ENCODE measurements at places on chromosomes 12 and 14. TPM values are rescaled to one million over a fixed set of nuclear protein-coding genes. Genes with fewer than 3 reads are reported as not detected.

The SMCO2 gene
- not detected for total RNA-seq

DNA sequence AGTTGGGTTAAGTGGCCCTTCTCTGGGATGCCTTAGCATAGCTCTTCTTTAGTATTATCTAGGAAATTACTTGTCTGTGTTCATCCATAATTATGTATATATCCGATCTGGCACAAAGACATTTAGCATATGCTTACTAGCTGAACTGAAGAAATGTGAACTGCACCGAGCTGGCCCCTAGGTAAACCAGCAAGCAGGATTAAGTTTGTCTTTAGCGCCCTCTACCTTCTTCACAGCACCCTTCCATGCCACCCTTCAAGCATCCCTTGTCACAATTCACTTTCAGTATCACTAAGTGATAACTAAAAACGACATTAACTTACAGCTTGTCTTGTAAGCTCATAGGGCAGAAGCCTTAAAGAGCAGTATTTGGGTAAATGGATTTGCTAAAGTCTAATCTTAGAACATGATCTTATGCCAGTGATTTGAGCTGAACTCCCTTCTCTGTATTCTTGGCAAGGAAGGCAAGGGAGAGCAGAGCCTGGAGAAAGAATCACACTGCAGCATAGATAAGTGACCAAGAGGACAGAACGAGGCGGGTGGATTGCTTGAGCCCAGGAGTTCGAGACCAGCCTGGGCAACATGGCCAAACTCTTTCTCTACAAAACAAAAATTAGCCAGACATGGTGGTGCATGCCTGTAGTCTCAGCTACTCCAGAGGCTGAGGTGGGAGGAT lies 2.6 kb upstream of the HAL start:
- no peak for DNase-seq

DNA sequence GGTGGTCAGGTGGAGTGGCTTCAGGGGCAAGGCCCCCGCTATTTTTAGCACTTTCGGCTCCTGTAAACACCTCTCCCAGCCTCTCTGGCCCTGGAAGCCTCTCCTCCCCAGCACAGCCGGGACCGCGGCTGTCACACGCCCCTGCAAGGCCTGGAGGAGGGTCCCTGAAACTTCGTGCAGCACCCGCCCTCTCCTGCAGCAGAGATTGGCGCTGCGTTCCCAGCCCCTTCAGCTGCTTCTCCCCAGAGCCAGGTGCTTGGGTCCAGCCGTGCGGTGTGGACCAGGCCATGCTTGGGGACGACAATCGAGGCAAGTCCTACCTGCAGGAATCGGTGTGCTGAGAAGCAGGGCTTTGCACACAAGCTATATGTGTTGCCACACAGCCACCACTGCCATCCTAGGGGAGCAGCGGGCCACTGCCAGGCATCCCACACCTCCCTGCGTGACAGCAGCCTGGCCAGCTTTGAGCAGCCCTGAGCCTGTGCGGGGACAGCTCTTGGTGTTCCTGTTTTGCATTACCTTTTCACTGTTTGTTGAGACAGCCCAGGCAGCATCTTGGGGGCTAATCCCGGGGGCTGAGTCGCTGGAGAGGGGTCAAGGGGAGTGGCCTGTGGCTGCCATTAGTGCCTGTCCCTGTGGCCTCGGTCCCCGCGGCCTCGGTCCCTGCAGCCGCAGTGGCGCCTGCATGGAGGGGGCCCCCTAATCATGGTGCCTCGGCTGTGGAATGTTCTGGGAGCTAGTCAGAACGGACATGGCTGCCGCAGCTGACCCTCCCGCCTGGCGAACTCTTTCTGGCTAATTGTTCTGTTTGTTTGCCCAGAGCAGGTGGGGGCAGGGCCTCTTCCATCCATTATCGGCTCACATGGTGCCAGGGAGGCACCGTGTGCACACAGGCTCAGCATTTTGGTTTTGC lies 27.6 kb upstream of the TRAF3 start:
- no peak for DNase-seq

DNA sequence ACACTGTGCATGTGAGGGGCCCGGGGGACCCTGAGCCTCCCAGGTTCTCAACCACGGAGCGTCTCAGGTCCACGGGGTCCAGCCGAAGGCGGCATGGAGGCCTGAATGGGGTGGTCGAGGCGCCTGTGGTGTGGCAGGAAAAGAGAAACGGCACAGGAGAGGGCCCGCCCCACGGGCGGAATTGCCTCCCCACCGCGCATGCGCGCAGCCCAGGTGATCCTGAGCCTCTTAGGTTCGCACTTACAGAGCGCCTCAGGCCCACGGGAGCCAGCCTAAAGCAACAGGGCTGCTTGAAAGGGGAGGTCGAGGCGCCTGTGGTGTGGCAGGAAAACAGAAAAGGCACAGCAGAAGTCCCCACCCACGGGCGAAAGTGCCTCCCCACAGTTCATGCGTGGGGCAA lies 311.0 kb downstream of the ALG10 start:
- no peak for DNase-seq

DNA sequence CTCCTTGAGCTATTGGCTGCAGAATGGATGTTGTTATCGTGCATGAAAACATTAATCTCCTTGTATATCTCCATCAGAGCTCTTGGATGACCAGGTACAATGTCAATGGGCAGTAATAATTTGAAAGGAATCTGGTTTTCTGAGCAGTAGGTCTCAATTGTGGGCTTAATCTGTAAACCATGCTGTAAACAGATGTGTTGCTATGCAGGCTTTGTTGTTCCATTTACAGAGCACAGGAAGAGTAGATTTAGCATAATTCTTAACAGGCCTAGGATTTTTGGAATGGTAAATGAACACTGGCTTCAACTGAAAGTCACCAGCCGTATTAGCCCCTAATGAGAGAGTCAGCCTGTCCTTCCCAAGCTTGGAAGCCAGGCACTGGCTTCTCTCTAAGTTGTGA lies 50.4 kb downstream of the ATG14 start:
- DNase-seq: no peak

The GLS2 gene
- 0.76 TPM for total RNA-seq

DNA sequence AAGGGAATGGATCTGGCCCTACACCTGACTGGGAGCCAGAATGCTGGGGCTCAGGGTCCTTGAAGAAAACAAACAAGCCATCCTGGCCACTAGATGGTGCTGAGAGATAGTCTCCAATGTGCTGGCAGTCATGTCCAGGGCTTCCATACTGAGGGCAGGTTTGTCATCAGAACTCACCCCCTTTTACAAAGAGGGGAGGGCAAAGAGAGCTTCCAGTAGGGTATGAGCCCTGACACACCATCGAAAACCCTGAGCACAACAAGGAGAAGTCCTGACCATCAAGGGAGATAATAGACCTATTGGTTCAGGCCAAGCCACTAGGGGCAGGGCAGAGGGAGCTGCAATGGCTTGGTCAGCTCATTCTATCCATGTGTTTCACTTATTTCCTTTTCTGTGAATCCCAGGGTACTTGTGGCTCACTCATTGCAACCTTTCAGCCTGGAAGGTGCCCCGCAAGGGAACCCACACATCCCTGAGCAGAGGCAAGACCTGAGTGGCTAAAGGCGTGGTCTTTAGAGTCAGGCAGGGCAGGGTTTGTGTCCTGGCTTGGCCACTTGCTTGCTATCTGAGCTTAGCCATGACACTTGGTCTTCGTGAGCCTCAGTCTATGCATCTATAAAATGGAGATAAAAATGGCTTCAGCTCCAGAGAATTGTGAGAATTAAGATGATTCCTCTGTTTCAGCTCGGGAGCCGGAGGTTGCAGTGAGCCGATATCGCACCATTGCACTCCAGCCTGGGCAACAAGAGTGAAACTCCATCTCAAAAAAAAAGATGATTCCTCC lies 6.2 kb upstream of the PLEKHH1 start:
- no peak for DNase-seq

- no peak for DNase-seq
Observed at GRCh38 chr14:88518592-88519512, 36.0 kb downstream of the PTPN21 start.
